ENCODE measurements at places on chromosomes 1 and 21.

DNA sequence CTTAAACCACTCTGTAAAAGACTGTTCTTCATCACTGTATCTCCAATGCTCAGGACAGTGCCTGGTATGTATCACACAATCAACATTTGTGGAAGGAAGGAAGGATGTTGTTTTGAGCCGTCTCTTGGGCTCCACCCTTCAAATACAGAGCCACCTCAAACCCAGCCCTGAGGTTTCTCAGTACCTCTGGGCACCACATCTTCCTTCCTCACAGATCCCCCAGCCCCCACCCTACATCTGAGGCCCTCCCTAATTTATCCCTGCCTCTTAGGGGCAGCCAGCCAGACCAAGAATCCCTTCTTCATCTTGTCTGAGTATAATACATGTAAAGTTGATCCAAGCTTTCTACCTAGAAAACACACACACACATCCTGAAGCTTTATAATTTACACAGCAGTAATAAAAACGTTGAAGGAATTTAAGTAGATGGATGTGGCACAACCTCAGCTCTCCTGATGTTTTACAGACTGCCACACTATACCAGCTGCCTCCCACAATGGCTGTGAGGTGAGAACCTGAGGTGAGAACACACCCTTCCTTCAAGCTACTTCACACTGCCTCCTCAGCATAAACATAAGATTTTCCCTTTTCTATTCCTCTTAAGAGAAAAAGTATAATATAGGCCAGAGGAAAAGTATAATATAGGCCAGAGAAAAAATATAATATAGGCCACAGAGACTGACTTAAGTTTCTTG lies 48.5 kb downstream of the CDC7 start:
- DNase-seq = no peak

- no peak for DNase-seq
Observed at GRCh38 chr1:209732725-209733124, 23.1 kb upstream of the TRAF3IP3 start.

DNA sequence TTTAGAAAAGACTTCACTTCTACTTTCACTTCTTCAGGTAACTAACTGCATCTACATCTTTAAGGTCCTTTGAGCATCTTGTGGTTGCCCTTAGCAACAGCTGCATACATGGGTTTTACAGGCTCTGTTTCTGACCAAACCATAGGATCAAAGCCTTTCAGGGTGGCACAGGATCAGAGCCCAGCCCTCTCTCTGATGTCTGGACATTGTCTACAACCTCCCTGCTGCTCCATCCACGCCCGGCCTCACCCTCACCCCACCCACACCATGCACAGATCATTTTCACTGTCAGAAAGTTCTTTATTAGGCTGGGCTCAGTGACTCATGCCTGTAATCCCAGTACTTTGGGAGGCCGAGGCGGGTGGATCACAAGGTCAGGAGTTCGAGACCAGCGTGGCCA lies 5.2 kb downstream of the NCF2 start:
- DNase-seq = no peak

- no peak for DNase-seq
Observed at GRCh38 chr21:38527737-38528136, 29.5 kb upstream of the ERG start.

GRCh38 chr21:14097881-14098499 lies 112.8 kb downstream of the LIPI start:
- DNase-seq = no peak

GRCh38 chr1:151509350-151510019 lies 1.7 kb upstream of the CGN start:
- no peak for DNase-seq

GRCh38 chr1:35558374-35559316 lies 1.0 kb downstream of the NCDN start:
- no peak for DNase-seq

DNA sequence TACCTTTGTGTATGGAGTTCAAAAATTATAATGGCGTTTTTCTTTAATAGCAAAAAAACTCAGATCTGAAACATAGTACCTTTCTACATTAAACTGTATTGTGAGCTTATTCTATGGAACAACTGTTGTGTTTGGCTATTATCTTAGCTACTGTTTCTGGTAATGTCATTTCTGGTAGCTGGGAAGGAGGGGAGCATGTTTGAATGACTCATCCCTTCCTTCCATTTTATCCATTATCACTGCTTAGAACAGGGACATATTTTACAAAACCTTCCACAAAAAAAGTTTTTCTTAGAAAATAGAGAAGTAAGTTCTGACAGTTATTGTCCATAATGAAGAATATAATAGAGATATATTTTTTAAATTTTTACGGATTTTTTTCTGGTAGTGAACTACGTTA lies 128.3 kb downstream of the NRDC start:
- no peak for DNase-seq

DNA sequence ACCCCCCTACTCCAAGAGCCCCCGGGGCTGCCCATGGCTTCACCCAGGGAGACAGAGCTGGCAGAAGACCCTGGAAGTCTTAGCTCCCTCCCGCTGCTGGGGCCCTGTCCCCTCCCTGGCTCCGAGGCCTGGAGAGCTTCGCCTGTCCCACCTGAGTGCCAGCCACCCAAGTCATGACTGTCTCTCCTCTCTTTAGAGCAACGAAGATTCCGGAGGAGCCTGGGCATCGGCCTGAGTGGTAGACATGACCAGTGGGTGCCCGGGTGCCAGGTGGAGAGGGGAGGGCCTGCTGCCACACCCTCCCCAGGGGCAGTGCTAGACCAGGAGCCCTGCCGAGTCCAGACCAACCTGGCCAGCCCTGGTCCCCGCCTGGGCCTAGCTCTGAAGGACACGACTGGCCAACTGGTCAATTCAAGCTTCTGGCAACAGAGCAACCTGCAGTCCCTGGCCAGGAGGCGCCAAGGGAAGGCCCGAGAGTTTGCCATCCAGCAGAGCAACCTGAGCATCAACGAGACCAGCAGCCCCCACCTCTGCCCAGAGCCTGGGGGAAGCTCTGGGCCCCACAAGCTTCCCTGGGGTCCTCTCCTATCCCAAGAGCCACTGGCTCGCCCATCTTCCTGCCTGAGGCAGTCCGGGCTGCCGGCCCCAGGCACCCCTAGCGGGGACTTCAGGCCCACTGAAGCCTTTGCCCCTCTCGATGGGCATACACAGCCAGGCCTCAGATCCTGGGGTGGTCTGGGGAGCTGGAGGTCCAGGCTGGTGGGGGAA lies 3.9 kb downstream of the C1orf167 start:
- DNase-seq = no peak

GRCh38 chr1:32180186-32181060 lies 948 bp downstream of the TXLNA start:
- DNase-seq = peak; percentile 62

DNA sequence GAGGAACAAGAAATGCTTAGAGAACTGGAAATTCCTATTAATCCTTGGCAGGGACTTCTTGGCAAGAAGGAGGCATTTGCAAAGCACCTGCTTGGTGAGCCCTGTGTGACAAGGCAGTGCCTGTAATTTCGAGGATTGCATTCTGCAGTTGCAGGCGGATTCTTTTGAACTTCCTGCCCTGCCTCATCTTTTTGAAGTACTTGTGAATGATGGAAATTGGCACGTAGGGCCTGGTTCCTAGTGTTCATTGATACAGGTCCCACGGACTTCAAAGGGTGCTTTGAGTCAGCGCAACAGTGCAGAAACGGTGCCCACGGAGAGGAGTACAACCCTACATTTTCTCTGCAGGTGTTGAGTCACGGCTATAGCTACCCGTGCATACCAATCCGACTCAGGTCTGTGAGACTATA lies 6.4 kb downstream of the HUNK start:
- DNase-seq = no peak

- DNase-seq = peak; percentile 66
Observed at GRCh38 chr1:155125946-155126555, 1.6 kb upstream of the EFNA1 start.

DNA sequence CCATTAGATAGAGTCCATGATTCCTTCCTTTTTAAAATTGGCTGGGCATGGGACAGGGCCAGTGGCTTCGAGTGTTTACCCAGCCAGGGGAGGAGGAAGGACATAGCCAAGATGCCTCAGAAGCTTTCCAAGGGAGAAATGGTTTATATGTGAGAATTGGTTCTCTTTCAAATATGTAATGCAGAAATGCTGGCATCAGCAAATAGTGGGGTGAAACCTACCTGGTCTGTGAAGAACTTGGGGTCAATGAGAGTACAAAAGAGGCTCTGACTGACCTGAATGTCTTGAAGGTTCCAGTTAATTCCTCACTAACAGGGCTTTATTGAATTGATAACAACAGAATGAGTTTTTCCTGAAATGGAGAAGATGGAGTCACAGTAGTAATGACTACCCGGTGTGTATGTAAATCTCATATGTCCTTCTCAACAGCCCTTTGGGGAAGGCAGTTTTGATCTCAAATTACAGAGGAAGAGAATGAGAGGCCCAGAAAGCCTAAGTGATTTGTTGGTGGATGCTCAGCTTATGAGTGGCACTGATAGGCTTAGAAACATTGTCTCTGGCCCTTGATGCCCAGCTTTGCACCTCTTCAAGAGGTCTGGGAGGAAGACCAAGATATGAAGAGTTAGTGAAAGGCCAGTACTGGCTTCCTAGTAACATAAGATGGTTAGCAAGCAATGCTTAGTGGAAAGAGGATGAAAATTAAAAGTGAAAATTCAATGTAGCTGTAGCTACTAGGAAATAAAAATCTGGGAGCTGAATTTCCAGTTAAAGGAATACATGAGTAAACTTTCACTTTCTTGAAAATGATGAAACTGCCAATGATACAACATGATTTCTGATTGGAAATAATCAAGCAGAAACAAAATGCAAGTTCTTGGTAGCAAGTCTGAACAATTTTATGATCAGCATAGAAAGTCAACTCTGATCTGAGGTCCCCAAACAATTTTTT lies 2.7 kb downstream of the ATF3 start:
- DNase-seq = no peak

- peak; percentile 1 for DNase-seq
Observed at GRCh38 chr1:43237121-43237520, 32.7 kb upstream of the TMEM125 start.

- DNase-seq = no peak
Observed at GRCh38 chr21:17200250-17200649, 312.6 kb upstream of the CXADR start.

DNA sequence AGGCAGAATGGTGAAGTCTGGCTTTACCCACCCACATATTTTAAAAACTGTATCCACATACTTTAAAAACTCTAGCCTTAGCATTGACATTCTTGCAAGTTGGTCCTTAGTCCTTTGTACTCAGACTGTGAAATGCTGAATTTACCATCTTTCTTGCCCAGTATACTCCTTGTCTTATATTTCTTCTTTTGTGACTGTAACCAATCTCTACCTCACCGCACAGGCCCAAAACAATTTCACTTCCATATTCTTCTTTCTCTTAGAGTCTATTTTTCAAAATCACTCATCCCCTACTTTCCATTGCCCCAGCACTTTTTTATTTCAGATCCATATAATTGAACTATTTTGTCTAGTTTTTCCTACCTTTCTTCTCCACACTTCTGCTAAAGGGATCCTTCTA lies 892.4 kb upstream of the B3GALT2 start:
- no peak for DNase-seq

DNA sequence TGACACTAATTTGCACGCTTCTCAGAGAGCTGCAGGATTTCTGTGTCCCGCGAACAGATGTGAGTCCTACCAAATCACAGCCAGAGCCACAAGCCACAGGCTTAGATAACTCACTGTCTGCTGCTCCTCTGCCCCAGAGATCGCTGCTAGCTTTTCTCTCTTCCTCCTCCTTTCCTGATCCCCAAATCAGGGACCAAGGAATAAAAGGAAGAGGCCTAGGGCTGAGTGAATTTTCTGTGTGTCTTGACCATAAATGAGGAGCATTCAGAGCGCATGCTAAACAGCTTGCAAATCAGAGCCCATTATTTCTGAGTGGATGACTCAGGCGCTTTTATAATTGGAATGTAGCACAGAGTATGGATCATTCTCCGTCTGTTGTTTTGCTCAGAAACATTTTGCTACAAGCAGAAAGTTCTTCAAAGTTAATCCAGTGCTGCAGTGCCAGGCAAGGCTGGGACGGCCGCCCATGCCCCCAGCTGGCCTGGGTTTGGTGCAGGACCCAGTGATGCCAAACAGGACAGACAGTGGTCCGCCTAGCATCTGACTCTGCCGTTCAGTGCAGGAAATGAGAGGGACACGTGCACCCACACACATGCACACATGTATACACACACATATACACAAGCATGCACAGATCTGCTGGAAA lies 38.2 kb downstream of the KCNAB2 start:
- no peak for DNase-seq

GRCh38 chr1:232278925-232279324 lies 351.0 kb downstream of the SIPA1L2 start:
- DNase-seq = no peak

GRCh38 chr1:213951876-213952275 lies 35.9 kb upstream of the PROX1 start:
- DNase-seq = no peak

GRCh38 chr1:153476491-153477093 lies 16.1 kb upstream of the S100A7 start:
- no peak for DNase-seq

DNA sequence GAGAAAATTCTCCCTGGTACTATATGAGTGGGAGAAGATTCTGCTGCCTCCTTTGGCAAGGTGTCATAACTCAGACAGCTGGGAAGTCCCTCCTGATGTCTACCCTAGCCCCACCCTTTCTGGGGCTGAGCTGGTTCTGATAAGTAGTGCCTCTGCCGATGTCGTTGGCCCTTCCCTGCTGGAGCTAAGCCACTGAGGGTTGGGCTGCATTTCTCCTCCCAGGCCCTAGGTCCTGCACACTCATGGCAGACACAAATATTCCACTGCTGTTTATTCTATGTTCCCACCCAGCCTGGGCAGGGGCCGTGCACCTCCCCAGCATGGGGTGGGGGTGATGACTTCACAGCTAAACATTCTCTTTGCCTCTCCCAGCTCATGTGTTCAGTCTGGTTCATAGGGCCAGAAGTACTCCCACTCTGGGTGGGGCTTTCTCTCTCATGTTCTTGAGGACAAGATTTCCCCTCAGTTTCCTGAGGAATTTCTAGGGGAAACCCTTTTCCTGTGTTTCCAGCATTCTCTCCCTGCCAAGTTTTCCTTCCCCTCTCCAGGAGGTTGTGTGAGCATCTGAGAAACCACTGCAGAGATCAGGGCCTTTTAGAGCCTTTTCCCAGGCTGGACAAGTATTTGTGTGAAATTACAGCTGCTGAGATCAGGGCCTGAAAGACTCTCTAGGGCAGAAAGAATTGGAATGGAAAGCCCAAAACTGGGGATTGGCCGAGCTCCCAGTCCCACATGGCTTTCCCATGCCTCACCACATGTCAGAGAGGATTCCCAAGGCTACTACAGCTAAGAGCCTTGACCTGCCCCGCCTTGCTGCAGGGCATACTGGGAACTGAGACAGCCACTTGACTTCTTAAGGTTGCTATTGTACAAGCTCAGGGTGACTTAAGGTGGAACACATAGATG lies 66.2 kb downstream of the ATP2B4 start:
- peak; percentile 78 for DNase-seq

- DNase-seq = no peak
Observed at GRCh38 chr1:26224606-26225005, 9.4 kb upstream of the CEP85 start.

DNA sequence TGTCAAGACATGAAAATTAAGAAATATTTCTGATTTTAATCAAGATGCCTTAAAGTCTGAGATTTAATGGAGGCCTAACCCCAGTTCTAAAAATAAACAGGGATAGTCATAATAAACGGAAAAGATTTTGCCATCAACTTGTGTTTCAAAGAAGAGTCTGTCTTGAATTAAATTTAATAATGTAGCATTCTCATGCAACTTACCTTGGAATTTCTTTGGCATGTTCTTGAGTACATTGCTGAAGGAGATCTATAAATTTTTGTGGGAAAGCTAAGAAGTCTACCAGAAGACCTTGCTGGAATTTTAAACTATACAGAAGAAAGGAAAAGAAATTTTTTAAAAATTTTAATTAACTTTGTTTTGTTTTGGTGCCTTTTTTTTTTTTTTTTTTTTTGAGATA lies 10.6 kb downstream of the SASS6 start:
- DNase-seq = no peak

Measured in ureter (tissue), 1 donor.